Substantia nigra (tissue), 51 donors: ENCODE measurements at places on chromosomes 13 and 19.

DNA sequence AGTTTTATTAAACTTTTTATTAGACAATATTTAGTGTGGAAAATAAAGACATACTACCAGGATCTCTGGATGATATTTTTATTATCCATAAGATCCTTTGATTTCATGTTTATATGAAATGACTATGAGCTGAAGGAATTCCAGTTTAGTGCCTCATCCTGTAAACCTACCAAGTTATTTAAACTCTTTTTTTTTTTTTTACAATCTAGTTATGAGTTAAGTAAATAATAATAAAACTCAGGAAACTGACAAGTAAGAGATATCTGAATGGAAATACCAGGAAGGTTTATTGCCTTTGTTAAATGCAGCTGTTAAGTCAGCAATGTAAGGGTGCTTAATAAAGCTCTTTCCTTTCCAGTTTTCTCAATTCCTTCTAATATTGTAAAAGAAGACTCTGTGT is 53.9 kb downstream of the RXFP2 start:
- no peak for DNase-seq

GRCh38 chr19:51594774-51595109 is 23.7 kb downstream of the ZNF175 start:
- DNase-seq: no peak

DNA sequence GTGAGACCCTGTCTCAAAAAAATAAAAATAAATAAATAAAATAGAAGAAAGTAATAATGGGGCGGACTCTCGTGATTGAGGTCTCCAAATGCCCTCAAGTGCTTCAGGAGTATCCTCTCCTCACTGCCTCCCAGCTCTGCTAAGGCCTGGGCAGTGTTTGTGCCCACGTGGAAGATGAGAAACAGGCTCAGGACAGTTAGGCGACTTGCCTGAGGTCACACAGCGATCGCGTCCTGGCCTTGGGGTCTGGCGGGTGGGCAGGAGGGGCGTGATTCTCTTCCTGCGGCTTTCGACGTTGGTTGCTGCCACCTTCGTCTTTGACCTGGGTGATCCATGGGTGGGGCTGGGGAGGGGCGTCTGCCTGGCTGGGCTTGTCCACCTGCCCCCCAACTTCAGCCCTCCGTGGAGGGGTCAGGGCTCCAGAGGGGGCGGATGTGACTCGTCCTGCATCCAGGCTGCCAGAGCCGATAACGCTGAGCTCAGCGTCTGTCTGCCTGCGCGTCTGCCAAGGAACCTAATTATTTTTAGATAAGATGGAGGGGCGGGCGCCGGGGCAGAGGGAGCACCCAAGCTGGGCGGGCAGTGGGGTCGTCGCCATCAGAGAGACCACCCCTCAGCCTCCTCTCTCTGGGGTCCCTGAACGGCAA is 56.9 kb downstream of the NFIC start:
- peak; percentile 17 for DNase-seq

- DNase-seq: no peak
Observed at GRCh38 chr13:24709186-24709913, 29.1 kb downstream of the ATP12A start.

DNA sequence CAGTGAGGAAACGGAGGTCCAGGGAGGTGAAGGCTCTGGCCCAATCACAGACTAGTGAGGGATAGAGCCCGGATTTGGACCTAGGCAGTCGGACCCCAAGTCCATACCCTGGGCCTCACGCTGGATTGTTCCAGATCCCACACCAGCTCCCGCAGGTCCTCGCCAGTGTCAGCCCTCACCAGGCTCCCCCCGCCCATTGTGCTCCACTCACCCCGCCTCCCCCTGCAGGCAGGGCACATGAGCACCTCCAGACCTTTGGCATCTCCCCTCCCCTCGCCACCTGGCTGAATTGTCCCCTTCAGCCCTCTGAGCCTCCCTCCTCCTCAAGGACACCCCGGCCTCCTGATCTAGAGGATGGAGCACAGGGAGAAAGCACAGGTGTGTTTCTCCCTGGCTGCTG is 152.4 kb downstream of the KATNAL1 start:
- DNase-seq: no peak

GRCh38 chr13:81473366-81473899 is 1132.5 kb upstream of the SPRY2 start:
- no peak for DNase-seq

GRCh38 chr13:60583196-60583888 is 186.3 kb downstream of the TDRD3 start:
- DNase-seq: no peak

DNA sequence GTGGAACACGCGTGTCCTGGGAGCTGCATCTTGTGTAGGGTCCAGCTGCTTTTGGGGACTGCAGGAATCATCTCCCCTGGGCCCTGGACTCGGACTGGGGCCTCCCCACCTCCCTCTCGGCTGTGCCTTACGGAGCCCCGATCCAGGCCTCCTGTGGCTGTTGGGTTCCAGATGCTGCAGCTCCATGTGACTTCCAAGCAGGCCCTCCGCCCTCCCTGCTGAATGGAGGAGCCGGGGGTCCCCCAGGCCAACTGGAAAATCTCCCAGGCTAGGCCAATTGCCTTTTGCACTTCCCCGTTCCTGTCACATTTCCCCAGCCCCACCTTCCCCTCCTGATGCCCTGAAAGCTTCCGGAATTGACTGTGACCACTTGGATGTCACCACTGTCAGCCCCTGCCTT is 6.2 kb upstream of the PGLS start:
- no peak for DNase-seq

DNA sequence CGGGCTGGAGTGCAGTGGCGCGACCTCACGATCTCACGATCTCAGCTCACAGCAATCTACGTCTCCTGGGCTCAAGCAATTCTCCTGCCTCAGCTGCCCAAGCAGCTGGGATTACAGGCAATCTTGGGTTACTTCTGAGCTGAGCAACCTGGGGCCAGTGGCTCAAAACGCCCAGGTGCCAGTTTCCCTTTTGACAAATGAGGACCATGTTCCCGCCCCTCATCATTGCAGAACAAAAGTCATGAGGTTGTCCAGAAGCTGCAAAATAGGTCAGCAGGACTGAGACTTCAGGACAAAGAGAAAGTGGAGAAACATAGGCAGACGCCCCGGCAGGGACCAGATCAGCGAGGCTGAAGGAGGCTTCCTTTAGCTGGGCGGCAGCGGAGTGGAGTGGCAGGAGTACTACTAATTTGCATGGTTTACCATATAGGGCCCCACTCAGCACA is 3.3 kb upstream of the ADGRE5 start:
- no peak for DNase-seq

DNA sequence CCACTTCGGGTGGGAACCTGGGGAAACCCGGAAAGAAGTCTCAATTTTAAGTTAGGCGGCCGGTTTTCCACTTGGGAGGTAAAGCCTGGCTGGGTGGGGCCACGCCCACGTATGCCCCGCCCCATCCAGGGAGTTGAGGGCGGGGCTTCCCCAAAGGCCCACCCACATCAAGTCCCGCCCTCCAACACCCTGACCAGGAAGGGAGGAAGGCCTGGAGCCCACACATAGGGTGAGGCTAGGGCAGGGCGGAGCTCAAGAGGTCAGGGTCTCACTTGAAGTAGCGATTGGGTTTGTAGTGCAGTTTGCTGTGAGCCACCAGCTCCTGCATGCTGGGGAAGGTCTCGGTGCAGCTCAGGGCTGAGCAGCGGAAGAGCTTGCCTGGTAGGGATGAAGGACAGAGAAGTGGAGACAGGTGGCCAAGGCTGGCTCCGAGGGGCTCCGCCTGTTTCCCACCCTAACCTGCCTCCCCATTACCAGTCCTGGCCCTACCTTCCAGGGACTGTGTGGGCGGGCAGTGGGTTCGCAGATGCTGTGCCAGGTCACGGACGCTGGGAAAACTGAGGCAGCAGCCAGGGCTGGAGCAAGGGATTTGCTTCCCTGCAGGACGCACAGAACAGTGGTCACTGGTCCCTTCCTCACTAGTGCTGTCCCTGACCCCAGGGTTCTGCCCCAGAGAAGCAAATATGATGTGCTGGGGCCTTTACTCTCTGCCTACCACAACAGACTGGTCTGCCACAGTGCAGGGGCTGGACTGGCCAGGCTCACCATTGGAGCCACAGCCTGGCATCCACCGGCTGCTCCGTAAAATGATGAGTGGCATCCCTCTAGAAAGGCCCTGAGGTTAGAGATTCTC is 1.6 kb downstream of the ZNF414 start:
- DNase-seq: no peak

DNA sequence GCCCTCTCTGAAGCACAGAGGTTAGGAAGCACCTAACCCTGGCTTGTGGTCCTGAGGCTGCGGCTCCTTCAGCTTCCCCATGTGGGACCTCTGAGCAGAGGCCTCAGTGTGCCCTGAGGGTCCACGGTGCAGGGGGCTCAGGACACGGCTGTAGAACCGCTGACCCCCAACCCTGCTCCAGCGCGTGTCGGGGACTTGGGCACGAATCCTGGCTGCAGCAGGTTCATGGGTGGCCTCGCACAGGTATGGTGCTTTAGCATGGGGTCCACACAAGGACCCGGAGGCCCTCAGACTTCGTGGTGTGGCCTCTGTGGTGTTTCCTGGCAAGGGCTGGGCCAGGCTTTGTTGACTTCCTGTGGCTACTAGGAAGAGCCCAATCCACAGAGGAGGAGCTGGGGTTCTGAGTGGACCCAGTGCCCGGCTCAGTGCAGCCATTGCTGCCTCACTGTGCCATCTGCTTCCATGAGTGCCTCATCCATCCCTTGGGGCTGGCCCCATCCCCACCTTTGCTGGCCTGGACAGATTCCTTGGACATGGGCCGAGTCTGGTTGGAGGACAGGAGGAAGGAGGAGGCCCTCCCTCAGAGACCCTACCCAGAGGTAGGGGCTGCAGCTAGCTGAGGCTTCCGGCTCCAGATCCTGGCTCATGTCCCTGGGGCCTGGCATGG is 24.5 kb downstream of the ZBTB7A start:
- peak; percentile 85 for DNase-seq

- no peak for DNase-seq
Observed at GRCh38 chr13:43042410-43042921, 19.1 kb downstream of the DNAJC15 start.

GRCh38 chr13:76991432-76991795 is 467 bp upstream of the CLN5 start:
- no peak for DNase-seq

GRCh38 chr13:52810011-52810410 is 38.4 kb downstream of the PCDH8 start:
- no peak for DNase-seq

DNA sequence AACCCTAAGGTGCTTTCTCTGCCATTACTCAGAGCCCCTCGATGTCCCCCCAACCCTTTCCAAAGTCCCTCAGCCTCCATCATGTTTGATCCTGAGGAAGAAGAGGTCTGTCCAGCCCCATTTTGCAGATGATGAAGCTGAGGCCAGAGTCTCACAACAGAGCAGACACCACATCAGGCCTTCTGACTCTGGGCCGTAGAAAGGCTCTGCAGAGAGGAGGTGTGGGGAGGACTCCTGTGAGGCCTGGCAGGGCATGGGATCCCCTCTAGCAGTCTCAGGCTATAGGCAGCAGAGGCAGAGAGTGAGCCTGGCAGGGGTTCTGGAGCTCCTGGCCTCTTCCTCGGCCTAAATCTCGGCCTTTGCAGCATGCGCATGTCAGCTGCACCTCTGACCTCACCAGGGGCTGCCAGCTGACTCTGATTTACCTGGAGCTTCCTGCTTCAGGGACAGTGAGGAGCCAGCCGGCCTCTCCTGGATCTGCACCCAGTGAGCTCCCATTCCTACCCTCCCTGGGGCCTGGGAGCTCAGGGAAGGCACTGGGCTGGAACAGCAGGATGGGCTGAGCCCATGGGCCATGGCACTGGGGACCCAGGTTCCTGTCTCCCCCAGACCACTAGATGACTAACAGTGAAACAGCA is 41.7 kb upstream of the VSTM2B start:
- no peak for DNase-seq

DNA sequence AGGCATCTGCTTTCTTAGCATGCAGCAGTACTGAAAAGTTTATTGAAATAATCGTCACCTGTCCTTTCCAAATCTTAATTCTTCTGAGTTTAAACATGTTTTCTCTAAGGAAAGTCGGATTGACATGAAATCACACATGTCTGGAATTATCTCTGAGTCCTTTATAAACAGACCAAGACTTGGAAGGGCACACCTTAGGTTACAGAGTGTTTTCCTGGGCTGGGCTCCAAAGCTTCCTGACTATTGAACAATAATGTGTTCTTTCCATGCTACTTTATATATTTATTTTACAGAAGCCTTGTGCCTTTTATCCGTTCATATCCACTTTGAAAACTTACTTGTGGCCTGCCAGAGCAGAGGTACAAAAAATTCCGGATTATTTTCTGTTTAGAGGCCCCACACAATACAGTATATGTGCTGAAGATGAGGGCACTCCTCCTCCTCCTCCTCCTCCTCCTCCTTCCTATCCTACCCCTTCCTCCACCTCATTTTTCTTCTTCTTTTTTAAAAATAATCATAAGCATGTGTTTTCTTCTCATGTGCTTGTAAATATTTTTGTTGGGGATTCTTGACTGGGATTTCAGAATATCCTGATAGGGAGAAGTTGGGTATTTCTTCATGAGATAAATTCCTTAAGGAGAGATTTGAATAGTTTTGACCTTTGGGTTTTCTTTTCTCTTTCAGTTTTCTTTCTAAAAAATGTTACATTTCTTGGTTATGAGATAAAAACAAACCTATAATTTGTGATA is 52.3 kb downstream of the LRCH1 start:
- DNase-seq: no peak

- no peak for DNase-seq
Observed at GRCh38 chr13:113437408-113438010, 15.8 kb downstream of the ADPRHL1 start.
